Foreskin keratinocyte (primary cell): ENCODE measurements at places on chromosomes 3 and 15. TPM values are rescaled to one million over a fixed set of nuclear protein-coding genes. Genes with fewer than 3 reads are reported as not detected.

Gene FRMD5
- polyA plus RNA-seq, result 6.6 and 7.1 TPM in 2 replicates

Gene GRAMD2A
- 1.3 and 2.1 TPM in 2 replicates for polyA plus RNA-seq

Gene ROBO2
- polyA plus RNA-seq, result 0.16 and 0.27 TPM in 2 replicates

Gene COL6A5
- not detected in 2 replicates for polyA plus RNA-seq
